Stimulated activated CD4-positive, alpha-beta T cell treated with anti-CD3 and anti-CD28 coated beads, TNF-alpha, amount 100 ng/mL, for 48 hours (primary cell): ENCODE measurements at places on chromosomes 11 and 22.
A peak's percentile ranks its signal among the peaks of the same experiment; 100 is the strongest.

- DNase-seq = no peak
These were observed 14.8 kb upstream of the CARD10 start for GRCh38 chr22:37533995-37534394.

GRCh38 chr11:1302041-1302460 is 7.4 kb downstream of the TOLLIP start:
- no peak for DNase-seq

DNA sequence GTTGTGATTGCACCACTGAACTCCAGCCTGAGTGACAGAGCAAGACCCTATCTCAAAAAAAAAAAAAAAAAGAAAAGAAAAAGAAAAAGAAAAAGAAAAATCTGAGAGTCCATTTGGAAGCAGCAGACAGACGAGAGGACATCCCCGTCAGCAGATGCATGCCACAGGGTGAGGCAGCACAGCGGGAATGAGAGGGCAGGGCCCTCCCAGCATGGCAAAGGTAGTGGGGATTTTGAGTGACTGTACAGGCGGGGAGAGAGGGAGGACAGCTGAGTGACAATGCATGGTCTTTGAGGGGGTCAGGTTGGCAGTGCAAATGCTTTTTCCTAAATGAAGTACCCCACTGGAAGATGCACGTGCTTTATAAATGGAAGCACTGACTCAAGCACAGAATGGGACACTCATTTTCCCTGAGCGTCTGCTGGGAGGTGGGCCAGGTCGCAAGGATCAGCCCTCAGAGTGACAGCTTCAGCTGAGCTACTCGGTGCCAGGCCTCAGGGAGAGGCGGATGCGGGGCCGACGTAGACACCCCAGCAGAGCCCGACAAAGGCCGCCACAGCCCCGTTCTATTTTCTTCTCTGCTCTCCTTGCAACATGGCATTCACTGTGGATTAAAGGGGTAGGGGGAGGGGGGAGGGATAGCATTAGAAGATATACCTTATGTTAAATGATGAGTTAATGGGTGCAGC is 113.5 kb downstream of the SHANK2 start:
- DNase-seq = no peak

GRCh38 chr11:128422576-128423370 is 164.6 kb downstream of the ETS1 start:
- DNase-seq = peak; percentile 79

DNA sequence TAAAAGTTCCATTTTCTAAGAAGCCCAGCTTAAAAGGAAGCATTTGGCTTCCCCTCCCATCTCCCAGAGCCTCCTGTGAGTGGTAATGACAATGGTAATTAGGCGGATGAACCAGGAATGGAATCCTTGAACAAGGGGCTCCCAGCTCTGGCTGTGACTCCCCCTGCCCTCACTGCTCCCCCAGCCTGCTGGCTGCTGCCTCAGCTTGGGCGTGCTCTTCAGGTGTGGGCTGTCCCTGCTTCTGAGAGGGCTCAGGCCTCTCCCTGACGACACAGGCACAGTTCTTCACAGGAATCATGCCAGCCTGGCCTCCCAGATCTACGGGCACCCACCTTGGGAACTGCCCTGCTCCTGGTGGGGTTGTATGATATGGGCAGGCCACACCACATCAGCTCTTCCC is 81.7 kb upstream of the NARS2 start:
- DNase-seq = no peak

DNA sequence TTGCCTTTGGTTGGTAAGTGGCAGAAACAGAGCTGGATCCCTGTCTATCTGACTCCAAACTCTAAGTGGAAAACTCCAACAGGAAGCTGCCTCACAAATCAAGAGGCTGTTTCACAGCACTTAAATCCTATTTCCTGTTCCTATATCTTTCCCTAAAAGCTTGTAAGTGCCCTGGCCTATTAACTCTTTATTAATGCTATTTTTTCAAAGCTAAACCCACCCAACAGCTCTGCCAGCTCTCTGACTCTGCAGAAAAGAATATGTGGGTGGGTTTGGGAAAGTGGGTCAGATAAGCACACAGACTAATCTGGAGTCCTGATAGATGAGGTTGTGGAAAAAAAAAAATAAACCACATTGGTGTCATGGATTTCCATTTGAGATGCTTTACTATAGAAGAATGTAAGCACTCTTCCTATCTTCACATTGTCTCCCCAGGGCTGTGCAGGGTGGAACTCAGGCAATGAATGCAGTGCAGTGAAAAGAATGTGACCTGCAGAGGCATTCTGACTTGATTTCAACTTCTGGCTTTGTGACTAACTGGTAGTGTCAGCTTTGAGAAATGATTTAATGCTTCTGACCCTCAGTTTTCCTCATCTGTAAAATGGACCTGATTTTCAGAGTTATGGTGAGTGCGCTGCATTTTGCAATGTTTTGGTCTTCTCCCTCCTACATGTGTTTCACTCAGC is 125.6 kb downstream of the AASDHPPT start:
- no peak for DNase-seq

GRCh38 chr11:108125096-108125495 is 3.7 kb downstream of the ACAT1 start:
- no peak for DNase-seq

DNA sequence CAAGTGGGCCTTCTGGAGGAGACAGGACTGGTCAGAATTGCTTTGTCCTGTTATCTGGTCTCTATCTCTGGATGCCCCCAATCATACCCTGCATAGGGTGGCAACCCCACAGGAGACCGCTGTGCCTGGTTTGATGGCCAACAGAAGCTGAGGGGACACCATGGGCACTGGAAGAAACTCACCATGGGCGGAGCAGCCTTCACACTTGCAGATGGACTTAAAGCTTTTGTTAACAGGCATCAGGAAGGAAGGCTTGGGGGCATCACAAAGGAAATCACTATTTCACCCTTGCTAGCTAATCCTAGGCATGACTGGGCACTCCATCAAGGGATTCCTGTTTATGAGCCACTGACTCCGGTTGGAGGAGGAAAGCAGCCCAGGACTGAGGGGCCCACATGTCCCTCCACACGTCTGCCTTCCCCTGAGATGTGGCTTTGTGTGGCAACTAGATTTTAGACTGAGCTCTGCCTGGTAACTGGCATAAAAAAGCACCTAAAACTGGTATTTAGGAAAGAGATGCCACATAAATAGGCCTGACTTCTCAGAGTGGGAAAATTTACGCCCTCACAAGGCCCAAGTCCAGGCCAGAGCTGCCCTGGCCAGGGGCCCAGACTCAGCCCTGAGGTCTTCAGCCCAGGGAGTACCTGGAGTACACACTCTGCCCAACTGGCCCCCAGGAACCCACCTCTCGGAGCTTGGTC is 57.0 kb upstream of the LYVE1 start:
- no peak for DNase-seq

GRCh38 chr22:31829505-31829904 is 75.7 kb downstream of the DEPDC5 start:
- DNase-seq = peak; percentile 27

GRCh38 chr22:28171712-28172111 is 252.7 kb upstream of the PITPNB start:
- DNase-seq = no peak

GRCh38 chr22:36215981-36216380 is 14.4 kb upstream of the APOL4 start:
- no peak for DNase-seq

DNA sequence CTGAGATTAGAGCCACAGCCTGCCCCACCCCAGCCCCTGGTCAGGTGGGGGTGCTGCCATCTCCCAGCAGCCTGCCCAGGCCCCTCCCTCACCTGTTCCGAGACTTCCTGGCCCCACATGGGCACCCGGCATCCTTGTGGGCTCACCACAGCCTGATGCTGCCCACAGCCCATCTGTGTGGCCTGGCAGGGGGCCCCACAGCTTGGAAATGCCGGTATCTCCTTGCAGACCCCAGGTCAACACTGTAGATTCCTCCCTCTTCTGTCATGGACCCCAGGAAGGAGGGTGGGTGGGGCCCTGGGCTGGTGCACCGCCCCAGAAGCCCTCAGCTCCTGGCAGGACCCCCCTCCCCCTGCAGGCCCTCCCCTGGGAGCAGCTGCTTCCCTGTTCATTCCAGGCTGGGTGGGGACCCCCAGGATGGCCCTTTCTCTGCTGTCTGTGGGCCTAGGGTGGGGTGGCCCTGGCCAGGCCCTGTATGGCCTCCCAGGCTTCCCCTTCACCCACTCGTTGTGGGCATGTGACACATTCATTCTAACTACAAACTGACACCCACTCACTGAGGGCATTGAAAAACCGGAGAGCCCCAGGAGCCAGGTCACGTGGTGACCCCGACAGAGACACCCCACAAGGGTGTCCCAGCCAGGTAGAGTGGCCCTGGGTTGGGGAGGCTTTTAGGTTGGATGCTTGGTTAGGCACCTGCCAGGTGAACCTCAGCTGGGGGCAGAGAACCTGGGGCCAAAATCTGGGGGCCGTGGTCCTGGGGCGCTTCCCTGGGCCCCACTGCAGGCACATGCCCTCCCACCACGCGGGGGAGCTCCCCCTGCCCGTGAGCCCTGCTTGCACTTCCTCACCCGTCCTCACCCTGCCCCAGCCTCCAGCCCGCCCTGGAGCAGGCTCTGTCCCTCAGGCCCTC is 44.1 kb upstream of the CCDC188 start:
- no peak for DNase-seq

DNA sequence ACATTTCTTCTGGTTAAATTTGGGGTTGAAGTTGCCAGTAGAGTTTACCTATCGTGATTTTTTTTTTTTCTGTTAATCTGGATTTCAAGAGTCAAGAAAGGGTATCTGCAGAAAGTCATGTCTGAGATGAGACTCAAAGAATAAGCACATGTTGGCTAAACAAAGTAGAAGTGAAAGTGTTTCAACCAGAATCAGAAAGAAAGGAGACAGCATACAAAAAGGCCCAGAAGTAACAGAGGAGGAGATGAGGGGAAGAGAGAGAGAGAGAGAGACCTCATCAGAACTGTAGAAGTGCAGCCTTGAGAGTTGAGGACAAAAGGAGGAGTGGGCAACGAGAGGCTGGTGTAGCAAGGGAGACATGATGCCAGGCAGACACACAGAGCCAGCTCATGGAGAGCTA is 54.9 kb downstream of the SVIP start:
- no peak for DNase-seq

DNA sequence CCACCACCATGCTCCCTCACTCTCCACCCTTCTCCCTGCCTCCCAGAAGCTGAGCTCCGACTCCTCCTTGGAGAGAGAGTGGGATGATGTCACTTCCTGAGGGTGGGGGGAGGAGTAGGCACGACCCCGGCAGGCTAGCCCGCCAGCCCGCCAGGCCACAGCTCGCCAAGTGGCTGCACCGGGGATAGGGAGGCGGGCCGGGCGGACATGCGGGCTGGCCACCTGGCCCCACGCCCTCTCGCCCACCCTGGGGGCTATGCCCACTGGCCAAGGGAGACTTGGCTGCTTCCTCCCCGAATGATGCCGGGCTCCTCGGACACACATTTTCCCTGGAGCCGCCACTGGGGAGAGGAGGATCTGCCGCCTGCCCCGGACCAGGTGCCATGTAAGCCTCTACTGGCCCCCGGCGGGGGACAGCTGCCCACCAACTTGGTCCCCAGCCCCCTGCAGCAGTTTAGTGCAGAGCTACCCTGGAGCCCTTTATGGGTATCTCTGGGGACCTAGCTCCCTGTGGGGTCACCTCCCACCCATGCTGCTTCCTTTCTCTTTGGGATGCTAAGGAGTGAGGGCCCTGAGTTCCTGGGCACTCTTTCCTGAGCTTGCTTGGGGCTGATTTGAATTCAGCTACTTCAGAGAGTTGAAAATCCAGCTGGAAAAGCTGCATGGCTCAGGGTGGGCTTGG is 33.7 kb upstream of the MYRF start:
- no peak for DNase-seq

GRCh38 chr11:10823152-10823579 is 14.4 kb upstream of the EIF4G2 start:
- no peak for DNase-seq

GRCh38 chr22:44459041-44459440 is 39.0 kb downstream of the RTL6 start:
- DNase-seq = no peak

DNA sequence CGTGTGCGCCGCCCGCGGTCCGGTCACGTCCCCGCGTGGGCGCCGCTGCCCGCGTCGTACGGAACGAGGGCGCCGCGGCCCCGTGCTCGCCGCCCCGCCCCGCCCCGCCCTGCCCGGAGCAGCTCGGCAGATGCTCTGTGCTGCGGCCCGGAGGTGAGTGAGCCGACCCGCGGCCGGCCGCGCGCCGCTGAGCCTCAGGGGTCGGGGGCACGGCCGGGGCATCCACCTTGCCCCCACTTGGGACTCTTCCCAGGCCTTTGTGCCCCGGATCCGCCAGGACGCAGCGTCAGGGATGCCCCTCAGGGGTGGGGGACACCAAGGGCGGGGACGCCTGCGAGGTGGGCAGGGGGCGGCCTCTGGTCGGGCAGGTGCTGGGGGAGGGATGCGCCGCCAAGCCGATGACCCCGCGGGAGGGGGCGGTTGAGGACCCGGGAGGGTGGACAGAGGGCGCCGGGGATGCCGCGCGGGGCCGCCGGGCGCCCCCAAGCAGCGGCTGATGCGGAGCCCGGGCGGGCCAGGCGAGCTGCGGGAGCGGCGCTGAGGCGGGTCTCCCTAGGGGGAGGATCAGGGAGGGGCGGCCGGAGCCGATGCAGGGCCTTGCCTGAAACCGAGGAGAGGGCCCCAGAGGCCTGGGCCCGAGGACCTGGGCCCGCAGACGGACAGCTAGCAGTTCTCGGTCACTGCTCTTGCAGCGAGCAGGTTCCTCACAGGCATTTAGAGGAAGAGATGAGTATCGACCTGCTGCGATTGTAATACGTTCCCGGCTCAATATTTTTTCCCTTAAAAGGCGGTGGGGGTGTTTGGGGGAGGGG is at the start of gene GNAZ:
Gene GNAZ, plus strand, starts transcription at position 102 of the 812 bp plus-strand sequence. CDS start 25,177 bp downstream, outside the sequence.
- no peak for DNase-seq

DNA sequence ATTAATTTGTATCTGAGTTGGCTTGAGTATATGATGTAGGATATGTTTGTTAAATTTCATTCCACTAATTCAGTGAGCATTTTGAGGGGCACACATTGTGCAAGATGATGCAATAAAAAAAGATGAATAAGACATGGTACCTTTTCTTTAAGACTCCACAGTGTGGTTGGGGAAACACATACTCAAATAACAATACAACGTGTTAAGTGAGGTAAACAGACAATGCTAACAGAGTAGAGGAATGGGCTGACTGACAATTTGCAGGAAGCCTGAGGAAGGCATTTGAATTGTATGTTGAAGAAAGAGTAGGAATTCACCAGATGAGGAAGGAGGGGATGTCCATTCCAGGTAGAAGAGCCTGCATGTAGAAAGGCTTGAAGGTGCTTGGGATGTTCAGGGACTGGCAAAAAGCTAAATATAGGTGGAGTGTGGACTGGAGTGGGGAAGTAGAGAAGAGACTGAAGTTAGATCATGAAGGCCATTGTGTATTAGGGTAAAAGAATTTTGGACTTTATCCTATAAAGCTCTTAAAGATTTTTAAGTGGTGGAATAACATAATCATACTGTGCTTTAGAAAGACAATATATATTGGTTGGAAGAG is 6.8 kb downstream of the RNF169 start:
- DNase-seq = no peak

DNA sequence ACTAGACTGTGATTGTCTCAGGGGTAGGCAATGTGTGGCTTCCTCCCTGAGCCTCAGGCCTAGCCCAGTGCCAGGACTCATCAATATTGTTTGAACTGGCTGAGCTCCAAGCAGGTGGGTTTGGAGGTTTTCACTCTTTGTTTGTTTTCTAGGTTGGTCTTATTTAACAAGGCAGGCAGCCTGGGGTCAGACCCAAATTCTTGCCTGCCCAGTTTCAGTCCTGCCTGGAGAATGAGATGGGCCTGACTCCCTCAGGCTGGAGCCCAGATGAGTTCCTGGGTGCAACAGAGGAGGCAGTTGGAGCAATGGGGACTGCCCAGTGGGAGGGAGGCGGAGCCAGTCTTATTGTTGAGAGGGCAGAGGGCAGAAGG is 28.3 kb upstream of the TP53I11 start:
- no peak for DNase-seq
